Omental fat pad (tissue), 4 donors: ENCODE measurements at places on chromosomes 5 and 9.

DNA sequence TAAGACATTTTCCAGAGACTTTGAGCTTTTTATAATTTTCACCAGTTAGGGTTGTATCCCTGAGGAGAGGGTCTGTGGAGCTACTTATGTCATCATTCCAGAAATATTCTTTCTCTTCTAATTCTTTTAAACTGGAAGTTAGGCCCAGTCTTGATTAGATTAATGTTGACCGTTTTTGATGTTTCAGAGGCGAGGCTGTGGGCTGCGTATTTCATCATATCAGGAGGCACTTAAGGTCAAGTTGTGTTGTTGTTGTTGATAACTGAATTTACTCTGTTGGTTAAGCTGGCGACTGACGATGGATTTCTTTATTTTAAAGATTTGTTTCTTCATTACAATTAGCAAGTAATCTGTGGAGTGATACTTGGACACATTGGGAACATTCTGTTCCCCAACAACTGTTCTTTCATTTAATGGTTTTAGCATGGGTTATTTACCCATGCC, 20.1 kb downstream of the IPO11 start:
- DNase-seq = no peak

- no peak for DNase-seq
Observed at GRCh38 chr9:94005272-94005901, 50.2 kb upstream of the BARX1 start.

GRCh38 chr5:161311146-161311708, 235.3 kb downstream of the GABRB2 start:
- DNase-seq = no peak

DNA sequence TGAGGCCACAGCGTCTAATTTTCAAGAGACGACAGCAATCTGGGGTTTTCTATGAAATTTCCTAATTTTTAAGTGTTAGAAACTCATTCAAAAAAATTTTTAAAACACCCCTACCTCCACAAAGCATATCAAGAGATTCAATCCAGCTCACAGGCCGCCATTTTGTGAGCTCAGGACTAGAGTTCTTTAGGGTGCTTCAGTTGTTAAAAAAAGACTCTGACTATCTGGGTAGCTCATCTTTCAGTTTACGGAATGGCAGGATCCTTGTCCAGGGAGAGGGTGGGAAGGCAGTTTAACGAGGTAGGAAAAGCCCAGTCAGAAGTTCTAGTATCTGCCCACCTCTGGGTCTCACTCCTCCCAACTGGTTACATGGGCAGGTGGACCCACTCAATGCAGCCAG, 43.1 kb downstream of the CAMK2A start:
- DNase-seq = no peak

DNA sequence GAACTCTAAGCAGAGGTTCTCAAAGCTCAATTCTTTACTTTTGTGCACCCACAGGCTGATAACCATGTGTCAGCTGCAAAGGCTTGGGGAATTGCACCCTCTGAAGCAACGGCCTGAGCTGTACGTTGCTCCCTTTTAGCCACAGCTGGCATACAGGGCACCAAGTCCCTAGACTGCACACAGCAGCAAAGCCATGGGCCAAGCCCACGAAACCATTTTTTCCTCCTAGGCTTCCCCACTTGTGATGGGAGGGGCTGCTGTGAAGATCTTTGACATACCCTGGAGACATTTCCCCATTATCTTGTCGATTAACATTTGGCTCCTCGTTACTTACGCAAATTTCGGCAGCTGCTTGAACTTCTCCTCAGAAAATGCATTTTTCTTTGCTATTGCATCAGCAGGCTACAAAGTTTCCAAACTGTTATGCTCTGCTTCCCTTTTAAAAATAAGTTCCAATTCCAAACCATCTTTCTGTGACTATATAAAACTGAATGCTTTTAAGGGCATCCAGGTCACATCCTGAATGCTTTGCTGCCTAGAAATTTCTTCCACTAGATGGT, 23.0 kb downstream of the KIAA0825 start:
- no peak for DNase-seq

GRCh38 chr5:167317884-167318283, 973.6 kb upstream of the WWC1 start:
- DNase-seq = no peak

GRCh38 chr5:2465383-2465782, 286.1 kb downstream of the IRX2 start:
- DNase-seq = no peak

DNA sequence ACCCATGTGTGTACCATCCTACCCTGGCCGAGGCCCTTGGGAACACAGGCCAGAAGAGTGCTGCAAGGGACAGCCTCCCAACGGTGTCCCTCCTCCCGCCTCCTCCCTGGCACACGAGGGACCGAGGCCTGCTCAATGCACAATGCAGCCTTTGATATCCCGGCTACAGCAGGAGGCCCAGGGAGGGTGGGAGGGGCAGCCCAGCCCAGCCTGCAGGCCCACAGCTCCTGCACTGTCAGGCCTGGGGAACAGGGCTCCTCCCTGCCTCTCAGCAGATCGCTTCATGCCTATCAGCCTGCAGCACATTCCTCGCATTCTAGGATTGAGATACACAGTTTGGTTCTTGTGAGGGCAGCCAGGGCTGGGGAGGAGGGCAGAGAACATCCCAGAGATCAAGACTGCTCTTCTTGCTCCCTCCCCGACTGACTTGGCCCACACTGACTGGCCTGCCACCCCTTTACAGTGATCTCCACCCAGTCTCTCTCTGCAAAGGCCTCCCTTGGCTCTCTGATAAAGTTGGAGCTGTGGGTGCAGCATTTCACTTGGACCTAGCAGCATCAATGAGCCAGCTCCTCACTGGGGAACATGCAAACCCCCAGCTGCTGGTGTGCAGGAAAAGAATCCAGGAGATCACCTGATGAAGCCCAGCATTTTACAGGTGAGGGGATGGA, at the start of gene SH3TC2:
SH3TC2 (minus strand) TSS at position 46 of the 671 bp plus-strand sequence; CDS start at position 6, 40 bp downstream.
- DNase-seq = no peak

GRCh38 chr9:121299467-121300282, 31.7 kb downstream of the GSN start:
- no peak for DNase-seq

DNA sequence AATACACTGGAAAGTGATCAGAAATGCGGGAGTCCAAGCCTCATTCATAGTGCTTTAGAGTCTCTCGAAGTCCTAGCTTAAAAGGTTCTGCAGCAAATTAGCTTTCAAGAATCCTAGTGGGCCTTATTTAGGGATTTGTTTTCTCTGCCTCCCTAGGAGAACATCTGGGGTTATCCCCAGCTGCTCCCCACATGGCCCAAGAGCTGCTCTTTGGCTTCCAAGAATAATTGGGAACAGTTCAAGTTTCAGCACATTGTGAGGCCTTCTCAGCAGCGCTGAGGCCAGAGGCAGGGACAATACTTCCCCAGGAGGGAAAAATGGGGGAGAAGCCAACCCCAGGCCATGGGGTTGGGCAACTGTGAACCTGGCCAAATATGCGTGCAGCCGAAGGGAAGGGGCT, 108.7 kb downstream of the LIFR start:
- DNase-seq = no peak

DNA sequence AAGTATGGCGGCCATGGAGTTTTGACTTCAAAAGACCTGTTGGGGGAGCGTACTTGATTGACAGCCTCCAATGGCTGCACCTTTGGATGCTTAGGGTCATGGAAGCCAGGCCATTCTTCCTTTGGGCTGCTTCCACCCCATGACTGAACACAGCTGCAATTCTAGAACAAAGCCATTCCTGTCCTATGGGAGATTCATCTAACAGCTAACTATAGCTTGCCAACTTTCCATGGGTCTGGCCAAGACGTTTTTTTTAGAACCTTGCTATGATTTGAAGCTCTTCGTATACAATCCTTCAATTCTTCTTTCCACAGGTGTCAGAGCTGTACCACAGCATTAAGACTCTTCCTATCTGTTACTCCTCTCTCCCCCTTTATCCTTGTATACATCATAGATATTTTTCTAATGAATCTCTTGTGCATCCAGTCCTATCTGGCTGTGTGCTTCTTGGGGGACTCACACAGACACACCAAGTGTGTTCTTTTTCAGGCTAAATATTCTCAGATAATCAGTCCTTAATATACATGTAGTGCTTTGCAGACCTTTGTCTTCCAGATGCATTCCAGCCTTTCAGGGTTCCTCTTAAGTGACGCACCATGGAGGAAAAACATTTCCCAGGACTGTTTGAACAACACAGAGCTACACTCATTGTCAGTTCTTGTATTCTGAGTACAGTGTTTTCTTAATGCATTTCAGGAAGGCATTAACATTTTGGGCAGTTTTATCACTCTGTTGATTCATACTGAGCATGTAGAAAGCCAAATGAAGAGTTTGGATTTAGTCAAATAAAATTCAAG, 198.9 kb downstream of the TAF11L14 start:
- DNase-seq = no peak

DNA sequence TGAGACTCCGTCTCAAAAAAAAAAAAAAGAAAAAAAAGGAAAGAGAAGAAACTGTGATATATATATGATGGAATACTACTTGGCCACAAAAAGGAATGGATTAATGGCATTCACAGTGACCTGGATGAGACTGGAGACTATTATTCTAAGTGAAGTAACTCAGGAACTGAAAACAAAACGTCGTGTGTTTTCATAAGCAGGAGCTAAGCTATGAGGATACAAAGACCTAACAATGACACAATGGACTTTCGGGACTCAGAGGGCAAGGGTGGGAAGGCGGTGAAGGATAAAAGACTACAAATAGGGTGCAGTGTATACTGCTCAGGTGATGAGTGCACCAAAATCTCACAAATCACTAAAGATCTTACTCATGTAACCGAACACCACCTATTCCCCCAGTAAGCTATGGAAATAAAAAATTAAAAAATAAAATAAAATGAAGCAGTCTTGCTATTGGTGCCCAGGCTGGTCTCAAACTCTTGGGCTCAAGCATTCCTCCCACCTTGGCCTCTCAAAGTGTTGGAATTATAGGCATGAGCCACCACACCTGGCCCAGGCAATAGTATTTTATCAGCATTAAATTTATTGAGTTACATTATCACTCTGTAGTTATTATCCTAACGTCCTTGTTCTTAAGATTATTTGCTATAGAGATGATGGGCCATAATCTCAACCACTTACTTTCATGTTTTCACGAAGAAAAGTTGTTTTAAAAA, 71.5 kb upstream of the GPBP1 start:
- DNase-seq = no peak

- no peak for DNase-seq
Observed at GRCh38 chr5:42940853-42941252, 99.3 kb downstream of the ANXA2R start.

- DNase-seq = no peak
Observed at GRCh38 chr9:17520268-17521064, 58.4 kb upstream of the SH3GL2 start.

DNA sequence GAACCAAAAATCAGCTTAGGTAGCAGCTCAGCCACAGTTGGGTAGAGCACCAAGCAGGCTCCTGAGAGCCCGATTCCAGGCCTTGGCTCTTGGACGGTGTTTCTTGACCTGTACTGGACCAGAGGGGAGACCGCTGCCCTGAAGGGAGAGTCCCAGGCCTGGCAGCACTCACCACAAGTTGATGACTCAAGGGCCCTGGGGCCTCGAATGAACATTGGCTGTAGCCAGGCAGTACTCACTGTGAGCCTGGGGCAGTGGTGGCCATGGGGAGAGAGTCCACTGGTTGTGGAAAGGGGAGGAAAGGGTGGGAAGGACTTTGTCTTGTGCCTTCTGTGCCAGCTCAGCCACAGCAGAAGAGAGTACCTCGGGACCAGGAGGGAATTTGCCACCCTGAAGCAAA, 166.1 kb downstream of the EDIL3 start:
- DNase-seq = no peak

DNA sequence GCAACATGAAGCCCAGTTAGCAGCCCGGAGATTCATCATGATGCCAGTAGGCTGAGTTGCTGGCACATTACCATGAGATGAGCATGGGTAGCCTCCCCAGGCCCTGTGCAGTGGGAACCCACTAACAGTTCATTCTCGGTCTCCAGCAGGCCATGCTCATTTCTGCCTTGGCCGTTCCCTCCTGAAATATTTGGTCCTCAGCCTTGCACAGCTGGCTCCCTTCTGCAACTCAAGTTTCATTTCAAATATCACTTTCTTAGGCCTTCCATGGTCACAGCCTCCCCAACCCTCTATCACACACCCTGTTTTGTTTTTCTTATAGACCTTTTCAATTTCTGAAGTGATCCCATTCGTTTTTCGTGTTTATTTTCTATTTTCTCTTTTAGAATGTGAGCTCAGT, 125.4 kb upstream of the VLDLR start:
- DNase-seq = no peak

GRCh38 chr5:95649842-95650620, 3.5 kb downstream of the RFESD start:
- no peak for DNase-seq

- no peak for DNase-seq
Observed at GRCh38 chr5:141961466-141961865, 3.5 kb upstream of the PCDH12 start.

DNA sequence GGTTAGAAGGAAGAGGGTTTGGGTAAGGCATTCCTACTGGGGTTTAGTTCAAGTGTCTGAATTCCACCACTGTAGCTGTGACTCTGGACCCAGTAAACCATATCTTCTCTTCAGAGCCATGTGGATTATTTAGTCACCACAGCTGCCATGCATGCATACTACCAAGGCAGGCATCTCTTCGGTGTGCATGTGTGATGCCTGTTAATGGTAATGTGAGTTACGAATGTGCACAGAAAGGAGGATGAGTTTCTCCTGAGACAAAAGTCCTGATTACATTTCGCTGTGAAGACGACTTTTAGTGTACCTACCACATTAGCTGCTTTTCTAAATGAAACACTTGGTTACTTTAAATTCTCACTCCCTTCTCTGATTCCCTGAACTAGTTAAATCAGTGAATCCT, 9.3 kb downstream of the PBX3 start:
- DNase-seq = no peak

GRCh38 chr9:108259917-108260675, 595.7 kb downstream of the ACTL7B start:
- no peak for DNase-seq

- no peak for DNase-seq
Observed at GRCh38 chr5:128574041-128574440, 36.0 kb upstream of the FBN2 start.

- DNase-seq = no peak
Observed at GRCh38 chr5:139228201-139228803, 30.1 kb upstream of the SIL1 start.

DNA sequence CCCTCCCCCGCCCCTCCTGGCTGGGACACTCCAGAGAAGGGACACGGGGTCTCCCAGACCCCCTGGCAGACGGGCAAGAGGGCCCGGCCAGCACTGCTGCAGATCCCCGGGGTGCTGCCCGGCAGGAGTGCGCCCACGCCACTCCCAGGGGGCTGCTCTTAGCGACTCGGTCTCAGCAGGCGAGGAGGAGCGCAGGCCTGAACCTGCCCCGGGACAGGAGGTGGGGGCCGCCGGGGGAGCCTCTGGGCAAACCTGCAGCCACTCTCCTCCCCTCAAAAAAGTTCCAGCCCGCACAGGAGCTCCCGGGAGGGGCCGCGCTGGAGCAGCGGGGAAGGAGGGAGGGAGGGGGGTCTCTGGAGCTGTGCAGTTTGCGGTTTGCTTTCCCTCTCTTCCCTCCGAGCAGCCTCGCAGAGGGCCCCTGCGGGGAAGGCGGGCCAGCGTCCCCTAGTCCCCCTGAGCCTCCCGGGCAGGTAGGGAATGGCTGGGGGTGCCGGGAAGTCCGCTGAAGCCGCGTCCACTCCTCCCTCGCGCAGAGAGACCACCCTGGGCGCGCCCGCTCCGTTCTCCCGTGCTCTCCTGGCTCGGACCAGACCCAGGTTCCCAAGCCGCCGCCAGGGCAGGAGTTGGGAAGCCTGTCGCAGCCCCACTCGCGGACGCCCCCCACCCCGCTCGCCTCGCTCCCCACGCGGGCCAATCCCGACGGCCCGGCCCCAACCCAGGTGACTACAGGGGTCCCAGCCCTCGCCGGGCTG, 44.2 kb downstream of the NACC2 start:
- DNase-seq = no peak

GRCh38 chr9:137777761-137778160, 99.8 kb upstream of the CACNA1B start:
- DNase-seq = no peak
